Activated CD8-positive, alpha-beta memory T cell treated with anti-CD3 and anti-CD28 coated beads, Interleukin-2, amount 10 ng/mL, durations not matched to agents 7 days and 5 days (primary cell): ENCODE measurements at places on chromosomes 11 and 22. TPM values are rescaled to one million over a fixed set of nuclear protein-coding genes. Genes with fewer than 3 reads are reported as not detected.
A peak's percentile ranks its signal among the peaks of the same experiment; 100 is the strongest.

Gene EML3
- total RNA-seq, result 133 TPM

Gene OR2AG1
- total RNA-seq, result not detected

Gene XKR3
- 0.18 TPM for total RNA-seq

Gene POU2AF2
- not detected for total RNA-seq

Gene DLAT
- 34.7 TPM for total RNA-seq

Gene KCNK7
- 1.1 TPM for total RNA-seq

DNA sequence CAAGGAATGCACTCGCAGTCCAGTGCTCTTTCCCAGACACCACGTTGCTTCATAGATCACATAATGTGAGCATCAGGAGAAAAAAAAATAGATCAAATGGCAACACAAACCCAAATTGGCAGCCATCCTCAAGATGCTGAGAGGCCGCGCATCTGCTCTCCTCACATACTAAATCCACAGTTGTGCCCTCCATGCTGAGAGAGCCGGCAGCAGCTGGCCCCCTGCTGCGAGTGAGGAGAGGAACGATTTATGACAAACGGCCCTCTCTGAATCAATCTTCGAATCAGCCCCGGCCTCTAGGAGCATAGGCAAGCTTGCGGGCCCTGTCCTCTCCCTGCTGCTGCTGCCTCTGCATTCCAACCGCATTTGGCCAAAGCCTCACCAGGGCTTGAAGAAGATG, 159.9 kb upstream of the TENM4 start:
- H3K27me3 ChIP-seq, result no peaks in the 10 kb centered on the region
- H3K4me1 ChIP-seq, result no peaks in the 10 kb centered on the region
- H3K4me3 ChIP-seq, result no peak overlapping the region
- H3K36me3 ChIP-seq, result no peaks in the 10 kb centered on the region
- no peak for DNase-seq

- H3K4me3 ChIP-seq, result no peak overlapping the region
- H3K27ac ChIP-seq, result no peak overlapping the region
- peaks cover 3% of the 10 kb centered on the region for H3K4me1 ChIP-seq
- H3K27me3 ChIP-seq, result peaks cover 19% of the 10 kb centered on the region
- no peaks in the 10 kb centered on the region for H3K36me3 ChIP-seq
Observed at GRCh38 chr11:34425867-34426266, 12.9 kb upstream of the CAT start.

DNA sequence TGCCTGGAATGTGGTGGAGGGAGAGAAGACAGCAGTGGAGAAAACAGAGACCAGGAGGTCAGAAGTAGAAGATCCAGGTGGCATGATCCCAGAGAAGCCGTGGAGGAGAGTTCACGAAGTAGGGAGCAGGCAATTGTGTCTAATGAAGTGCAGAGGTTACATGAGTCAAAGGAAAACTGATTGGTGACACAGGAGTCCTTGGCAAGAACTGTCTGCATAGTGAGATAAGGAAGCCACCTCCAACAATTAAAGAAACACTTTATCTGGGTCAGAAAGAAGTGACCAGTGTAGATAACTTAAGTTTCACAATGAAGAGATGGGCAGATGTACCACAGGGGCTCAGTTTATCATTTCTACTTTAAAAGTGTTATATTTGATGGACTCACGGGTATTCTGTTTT, 57.0 kb upstream of the PTH start:
- no peak for DNase-seq
- no peaks in the 10 kb centered on the region for H3K36me3 ChIP-seq
- H3K27me3 ChIP-seq, result no peaks in the 10 kb centered on the region

GRCh38 chr11:125079878-125080530, 16.9 kb downstream of the SLC37A2 start:
- no peak for DNase-seq
- no peaks in the 10 kb centered on the region for H3K4me1 ChIP-seq
- no peaks in the 10 kb centered on the region for H3K27me3 ChIP-seq
- H3K4me3 ChIP-seq, result no peak overlapping the region

GRCh38 chr22:31377612-31378011, 21.8 kb upstream of the DRG1 start:
- peaks cover 7% of the 10 kb centered on the region for H3K4me1 ChIP-seq
- DNase-seq, result no peak
- no peaks in the 10 kb centered on the region for H3K36me3 ChIP-seq
- H3K4me3 ChIP-seq, result no peak overlapping the region

GRCh38 chr11:130435671-130436070, 7.3 kb upstream of the ADAMTS8 start:
- H3K36me3 ChIP-seq, result peaks cover 2% of the 10 kb centered on the region
- DNase-seq, result no peak
- H3K27ac ChIP-seq, result no peak overlapping the region

DNA sequence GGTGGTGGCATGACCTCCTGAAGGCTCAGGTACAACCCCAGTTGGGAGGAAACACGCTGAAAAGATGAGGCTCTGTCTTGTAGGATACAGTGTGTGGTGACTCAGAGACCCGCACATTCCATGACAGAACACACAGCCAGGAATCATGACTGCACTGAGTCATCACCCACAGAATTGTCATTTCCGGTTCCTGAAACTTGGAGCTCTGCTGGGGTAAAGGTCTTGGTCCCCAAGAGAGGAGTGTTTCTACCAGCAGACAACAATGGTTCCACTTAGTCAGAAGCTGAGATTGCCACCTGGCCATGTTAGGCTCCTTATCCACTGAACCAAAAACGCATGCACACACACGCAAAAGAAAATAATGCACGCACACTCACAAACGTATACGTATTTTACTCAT, 31.5 kb upstream of the CYB5R3 start:
- no peaks in the 10 kb centered on the region for H3K4me1 ChIP-seq
- H3K36me3 ChIP-seq, result peaks cover 1% of the 10 kb centered on the region
- no peak overlapping the region for H3K4me3 ChIP-seq
- H3K27me3 ChIP-seq, result peaks cover 2% of the 10 kb centered on the region
- no peak for DNase-seq

GRCh38 chr11:58577555-58578135, 1.2 kb upstream of the ZFP91 start:
- peaks cover 44% of the 10 kb centered on the region for H3K4me1 ChIP-seq
- peaks cover 30% of the 10 kb centered on the region for H3K36me3 ChIP-seq
- H3K27me3 ChIP-seq, result no peaks in the 10 kb centered on the region
- peak overlapping the region; percentile 99 for H3K4me3 ChIP-seq

- H3K36me3 ChIP-seq, result no peaks in the 10 kb centered on the region
- no peak overlapping the region for H3K4me3 ChIP-seq
- no peaks in the 10 kb centered on the region for H3K4me1 ChIP-seq
- no peaks in the 10 kb centered on the region for H3K27me3 ChIP-seq
- DNase-seq, result no peak
Observed at GRCh38 chr11:69489031-69489745, 7.7 kb downstream of the LINC01488 start.

- DNase-seq, result peak; percentile 94
- no peaks in the 10 kb centered on the region for H3K27me3 ChIP-seq
- H3K4me3 ChIP-seq, result peak within 1 kb of the TSS; percentile 93
- H3K36me3 ChIP-seq, result peaks cover 16% of the 10 kb centered on the region
- peak within 1 kb of the TSS; percentile 97 for H3K27ac ChIP-seq
Observed at GRCh38 chr22:41800348-41801146, at the start of gene CCDC134. CCDC134 (plus strand) TSS chr22:41800679; CDS start chr22:41808891, 8,212 bp downstream.

DNA sequence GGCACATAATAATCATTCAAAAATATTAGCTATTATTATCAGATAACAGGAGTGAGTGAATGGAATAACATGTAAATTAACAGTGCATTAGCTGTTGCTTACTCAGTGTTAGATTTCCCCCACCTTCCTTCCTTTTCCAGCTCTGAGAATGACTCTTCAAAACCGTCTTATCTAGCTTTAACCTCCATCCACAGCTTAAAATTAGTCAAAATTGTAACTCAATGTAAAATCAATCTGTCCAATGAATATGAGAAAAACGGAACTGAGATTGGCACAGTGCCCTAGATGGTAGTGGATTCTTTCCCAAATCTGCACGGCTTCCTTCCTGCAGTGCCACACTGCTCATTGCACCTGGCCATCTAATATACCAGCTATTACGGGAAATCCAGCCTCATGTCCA, 156.8 kb upstream of the BDNF start:
- no peaks in the 10 kb centered on the region for H3K4me1 ChIP-seq
- no peaks in the 10 kb centered on the region for H3K36me3 ChIP-seq
- DNase-seq, result no peak

GRCh38 chr22:27875951-27876350, 43.1 kb downstream of the PITPNB start:
- H3K36me3 ChIP-seq, result peaks cover 25% of the 10 kb centered on the region
- H3K4me1 ChIP-seq, result peaks cover 36% of the 10 kb centered on the region
- peak overlapping the region; percentile 73 for H3K27ac ChIP-seq
- H3K4me3 ChIP-seq, result no peak overlapping the region
